Nephron progenitor cell (in vitro differentiated cells): ENCODE measurements at places on chromosomes 13 and 19.

DNA sequence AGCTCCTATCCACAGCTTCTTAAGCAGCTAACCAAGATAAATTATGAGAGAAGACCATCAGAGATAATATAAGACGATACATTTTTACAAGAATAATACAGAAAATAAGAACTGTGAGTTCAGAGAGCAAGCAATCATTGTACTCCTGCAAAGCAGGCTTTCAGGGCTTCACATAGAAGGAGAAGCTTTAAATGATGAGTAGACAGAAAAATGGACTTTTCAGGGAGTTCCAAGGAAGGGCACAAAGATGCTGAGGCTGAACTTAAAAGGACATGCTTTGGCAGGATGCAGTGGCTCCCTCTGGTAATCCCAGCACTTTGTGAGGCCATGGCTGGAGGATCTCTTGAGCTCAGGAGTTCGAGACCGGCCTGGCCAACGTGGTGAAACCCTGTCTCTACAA, 159.5 kb downstream of the POU4F1 start:
- no peak for DNase-seq

GRCh38 chr13:73945382-73945781, 188.8 kb downstream of the KLF12 start:
- no peak for DNase-seq

DNA sequence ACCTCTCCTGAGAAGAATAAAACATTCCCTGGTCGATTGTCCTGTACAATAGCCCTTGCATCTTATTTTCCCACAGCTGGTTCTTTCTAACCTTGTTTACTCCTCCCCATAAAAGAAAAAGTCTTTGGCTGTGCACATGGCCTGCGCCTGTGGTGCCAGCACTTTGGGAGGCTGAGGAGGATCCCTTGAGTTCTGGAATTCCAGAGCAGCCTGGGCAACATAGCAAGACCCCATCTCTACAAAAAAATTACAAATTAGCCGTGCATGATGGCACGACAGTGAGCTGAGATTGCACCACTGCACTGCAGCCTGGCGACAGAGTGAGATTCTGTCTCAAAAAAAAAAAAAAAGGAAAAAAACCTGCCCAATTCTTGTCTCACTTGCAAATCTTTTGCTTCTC, 7.2 kb upstream of the NUP62 start:
- no peak for DNase-seq

DNA sequence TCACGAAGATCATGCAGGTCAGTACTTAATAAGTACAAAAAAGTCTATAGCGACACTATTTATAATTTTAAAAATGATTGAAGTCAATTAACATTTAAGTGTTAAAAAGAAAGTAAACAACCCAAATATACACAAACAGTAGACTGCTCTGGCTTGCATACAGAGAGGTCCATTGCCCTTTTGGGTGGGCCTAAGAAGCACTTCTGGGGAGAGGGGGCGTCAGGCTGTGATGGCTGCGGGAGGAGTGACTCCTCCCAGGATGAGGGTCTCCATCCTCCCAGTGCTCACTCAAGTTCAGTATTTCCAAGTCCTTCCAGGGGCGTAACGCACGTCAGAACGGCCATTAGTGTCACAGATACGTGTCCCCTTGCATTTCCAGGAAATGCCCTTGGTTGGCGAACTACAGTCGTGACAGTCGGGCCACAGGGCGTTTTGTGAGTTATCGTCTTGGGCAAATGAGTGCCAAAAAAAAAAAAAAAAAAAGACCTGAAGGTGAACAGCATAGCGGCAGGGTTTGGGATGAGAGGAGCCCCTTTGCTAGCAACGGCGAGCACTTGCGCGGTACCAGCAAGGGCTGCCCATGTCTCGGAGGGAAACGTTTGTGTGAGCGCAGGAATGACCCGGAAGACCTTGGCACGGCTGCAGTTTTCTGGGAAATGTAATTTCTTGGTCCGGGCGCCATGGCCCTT, at the start of gene SCGB2B2:
SCGB2B2 (minus strand) TSS at position 463 of the 689 bp plus-strand sequence. CDS start 82,596 bp downstream, outside the sequence.
- no peak for DNase-seq

DNA sequence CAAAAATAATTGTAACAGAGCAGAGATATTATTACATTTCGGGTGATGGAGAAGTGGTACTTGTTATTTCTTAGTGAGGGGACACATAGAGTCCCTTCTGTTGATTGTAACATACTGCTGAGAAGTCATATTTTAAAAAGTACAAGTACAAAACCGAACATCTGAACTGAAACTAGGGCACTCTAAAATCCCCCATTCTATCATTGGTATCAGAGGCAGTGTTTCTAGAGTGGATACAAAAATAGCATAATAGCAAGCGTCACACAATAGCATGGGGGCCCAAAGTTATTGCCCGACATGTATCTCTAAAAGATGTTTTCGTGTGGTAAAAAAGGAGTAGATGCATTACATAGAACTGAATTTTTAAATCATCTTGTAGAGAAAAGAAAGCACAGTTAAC, 502.1 kb upstream of the SLC10A2 start:
- DNase-seq: no peak

- DNase-seq: no peak
These were observed 9.8 kb downstream of the CLEC4M start for GRCh38 chr19:7772752-7773291.

DNA sequence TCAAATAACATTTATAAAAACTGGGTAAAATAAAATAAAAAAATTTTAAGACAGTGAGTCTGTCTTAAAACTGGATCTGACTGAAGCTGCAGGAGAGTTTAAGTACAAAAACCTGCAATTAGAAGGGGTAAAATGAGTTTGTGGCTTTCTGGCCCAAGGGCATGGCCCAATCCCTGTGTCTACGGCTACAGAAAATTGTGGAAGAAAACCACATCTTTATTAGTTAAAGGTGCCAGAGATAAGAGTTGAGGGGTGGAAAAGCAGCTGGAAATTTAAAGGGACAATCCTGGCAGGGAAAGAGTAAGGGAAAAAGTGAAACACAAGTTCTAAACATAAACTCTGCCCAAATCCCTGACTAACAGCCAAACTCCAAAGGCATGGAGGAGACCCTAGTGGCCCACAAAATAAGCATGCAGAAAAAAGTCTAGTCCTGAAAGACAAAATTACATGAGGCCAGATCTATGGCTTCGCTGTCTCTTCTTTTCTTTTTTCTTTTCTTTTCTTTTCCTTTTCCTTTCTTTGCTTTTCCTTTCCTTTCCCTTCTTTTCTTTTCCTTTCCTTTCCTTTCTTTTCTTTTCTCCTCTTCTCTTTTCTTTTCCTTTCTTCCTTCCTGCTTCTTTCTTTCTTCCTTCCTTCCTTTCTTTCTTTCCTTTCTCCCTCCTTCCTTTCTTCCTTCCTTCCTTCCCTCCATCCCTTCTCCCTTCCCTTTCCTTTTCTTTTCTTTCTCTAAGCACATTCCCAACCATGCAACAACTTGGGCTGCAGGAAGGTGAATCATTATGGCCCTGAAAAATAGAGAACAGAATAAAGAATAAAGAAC, 23.5 kb upstream of the DLEU7 start:
- no peak for DNase-seq

DNA sequence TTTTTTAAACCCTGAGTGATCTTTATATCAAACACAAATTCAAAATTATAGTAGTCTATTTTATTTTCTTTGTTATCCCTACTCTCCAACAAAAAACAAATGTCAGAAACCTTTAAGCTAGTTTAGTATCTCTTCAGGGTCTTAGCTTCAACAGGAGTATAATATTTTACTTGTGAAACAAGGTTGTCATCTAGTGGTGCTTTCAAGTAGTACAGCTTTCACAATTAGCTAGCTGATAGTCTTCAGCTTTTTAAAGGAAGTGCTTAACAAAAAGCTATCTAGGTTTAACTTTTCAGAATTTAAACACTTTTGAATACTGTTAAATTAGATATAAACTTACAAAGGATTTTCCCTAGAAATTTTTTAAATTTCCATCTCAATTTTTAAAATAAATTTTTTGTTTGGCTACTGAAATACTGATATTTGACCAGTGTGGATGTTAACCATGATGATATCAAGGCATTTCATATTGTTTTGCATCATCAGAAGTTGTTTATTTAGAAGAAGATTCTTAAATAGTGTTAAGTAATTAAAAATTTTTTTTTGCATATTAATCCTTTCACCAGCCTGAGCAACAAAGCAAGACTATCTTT, 34.2 kb downstream of the TDRD3 start:
- peak; percentile 3 for DNase-seq
